ENCODE measurements at places on chromosomes 11 and 22.

GRCh38 chr22:29396126-29396525 is 7.8 kb upstream of the AP1B1 start:
- no peak for DNase-seq

DNA sequence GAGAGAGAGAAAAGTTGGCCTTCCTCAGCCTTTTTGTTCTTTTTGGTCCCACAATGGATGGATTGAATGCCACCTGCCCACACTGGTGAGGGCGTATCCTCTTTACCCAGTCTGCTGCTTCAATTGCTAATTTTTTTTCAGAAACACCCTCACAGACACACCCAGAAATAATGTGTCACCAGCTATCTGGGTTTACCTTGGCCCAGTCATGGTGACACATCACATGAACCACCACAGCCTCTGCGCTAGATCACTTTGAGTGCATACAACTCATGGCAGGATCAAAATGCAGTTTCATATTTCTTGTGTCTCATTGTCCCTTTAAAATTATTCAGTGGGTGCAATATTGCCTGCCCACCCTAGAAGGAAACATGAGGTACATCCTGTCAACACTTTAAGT is 63.3 kb downstream of the ADAMTS15 start:
- no peak for DNase-seq

- DNase-seq, result no peak
These were observed 37.7 kb upstream of the SPON1 start for GRCh38 chr11:13924801-13925327.

- no peak for DNase-seq
These were observed 34.5 kb downstream of the TENM4 start for GRCh38 chr11:79406376-79406775.

DNA sequence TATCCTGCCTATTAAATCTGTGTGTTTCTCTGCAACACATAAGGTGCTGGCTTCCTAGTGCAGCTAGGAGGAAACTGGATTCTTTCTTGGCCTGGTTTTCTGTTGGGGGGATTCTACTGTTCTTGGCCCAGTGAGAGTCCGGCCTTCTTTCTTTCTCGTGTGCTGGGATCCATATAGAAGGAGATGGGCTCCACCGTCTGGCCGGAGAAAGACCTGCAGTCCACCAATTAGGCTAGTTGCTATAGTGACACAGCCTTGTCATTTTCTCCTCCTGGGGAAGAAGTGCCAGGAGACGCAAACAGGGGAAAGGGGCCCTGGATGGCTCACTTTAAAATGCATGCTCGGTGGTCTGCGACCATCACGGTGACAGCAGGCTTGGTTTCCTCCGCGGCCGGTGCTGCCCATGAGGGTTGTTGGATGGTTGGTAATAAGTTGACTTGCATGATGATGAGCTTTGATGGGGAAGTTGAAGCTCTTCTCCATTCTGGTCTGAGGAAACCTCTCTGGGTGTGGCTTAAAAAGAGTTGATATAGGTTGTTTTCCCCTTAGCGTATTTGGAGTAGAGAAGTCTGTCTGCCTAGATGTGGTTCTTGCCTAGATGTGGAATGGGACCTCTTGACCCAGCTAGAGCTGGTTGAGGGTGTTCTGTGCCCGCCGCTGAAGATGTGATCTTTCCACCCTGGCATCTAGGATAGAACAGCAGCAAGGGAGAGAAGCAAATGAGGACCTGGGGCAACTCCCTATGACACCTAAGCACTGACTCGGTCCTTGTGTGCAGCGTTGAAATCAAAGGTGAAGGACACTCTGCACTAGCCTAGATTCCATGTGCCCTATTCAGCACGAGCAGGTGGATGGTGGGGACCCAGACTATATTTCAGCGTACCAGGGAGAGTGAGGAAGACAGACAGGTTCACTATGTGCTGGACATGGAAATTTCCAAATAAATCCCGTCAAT is 1335.0 kb downstream of the BRD1 start:
- DNase-seq, result no peak

DNA sequence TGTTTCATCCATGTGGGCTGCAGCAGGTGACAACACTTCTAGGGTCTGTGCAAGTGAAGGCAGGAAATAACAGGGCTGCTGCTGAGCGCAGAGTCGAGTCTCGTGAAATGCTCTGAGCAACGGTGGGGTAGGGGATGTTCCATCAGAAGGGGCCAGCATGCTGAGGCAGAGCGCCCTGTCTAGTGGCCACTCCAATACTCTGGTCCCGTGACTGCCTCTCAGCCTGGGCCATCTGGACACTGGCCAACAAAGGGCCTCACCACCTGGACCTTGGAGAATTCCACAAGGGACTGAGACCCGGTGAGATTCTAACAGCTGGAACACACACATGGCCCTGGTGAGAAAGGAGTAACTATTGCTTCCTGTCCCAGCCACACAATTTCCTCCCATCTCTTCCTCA is 375.7 kb downstream of the SHANK2 start:
- DNase-seq, result no peak

GRCh38 chr11:35083431-35084238 is 55.3 kb upstream of the CD44 start:
- peak; percentile 78 for DNase-seq

DNA sequence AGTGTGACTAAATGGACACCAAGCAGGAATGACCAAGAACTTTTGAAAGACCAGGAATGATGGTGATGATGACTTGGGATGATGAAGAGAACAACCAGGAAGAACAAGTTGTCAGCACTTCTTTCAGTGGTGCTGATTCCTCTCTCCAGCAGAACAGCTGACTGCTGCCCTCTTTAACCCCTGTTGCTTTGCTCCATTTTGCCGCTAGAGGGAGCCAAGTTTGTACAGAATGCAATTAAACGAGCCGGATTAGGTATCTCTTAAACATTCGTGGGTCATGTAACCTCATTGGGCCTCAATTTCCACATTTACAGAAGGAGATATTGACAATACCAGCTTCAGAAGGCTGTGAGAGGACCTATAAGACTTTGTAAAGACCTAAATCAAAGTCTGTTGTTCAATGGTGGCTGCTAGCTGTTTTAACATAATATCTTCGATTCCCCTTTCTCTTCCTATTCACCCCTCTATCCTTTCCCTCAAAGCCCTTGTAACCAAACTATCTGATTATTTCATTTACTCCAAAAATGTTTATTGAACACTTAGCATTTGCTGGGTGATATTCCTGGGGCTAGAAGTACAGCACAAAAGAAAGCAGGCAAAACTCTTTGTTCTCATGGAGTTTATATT is 1.9 kb downstream of the OR4S1 start:
- peak; percentile 41 for DNase-seq

- no peak for DNase-seq
These were observed 52.1 kb upstream of the EIF3M start for GRCh38 chr11:32531528-32531927.

DNA sequence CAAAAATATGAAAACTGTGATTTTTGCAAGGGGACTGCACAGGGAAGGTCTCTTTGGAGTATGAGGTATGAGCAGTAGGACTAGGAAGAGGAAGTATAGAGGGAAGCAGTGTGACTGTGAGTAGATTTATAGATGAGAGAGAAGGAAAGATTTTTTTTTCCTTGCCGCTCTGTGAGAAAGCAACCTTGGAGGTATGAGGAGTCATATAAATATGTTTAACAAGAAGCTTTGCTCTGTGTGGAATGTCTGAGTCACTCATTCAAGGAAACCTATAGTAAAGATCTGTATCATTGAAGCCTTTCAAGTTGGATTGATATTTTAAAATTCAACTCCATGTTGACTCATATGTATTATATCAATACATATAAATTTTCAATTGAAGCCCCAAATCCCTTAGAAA is 26.2 kb downstream of the DNHD1 start:
- DNase-seq, result no peak

GRCh38 chr11:94735907-94736306 is 32.2 kb upstream of the AMOTL1 start:
- DNase-seq, result no peak

DNA sequence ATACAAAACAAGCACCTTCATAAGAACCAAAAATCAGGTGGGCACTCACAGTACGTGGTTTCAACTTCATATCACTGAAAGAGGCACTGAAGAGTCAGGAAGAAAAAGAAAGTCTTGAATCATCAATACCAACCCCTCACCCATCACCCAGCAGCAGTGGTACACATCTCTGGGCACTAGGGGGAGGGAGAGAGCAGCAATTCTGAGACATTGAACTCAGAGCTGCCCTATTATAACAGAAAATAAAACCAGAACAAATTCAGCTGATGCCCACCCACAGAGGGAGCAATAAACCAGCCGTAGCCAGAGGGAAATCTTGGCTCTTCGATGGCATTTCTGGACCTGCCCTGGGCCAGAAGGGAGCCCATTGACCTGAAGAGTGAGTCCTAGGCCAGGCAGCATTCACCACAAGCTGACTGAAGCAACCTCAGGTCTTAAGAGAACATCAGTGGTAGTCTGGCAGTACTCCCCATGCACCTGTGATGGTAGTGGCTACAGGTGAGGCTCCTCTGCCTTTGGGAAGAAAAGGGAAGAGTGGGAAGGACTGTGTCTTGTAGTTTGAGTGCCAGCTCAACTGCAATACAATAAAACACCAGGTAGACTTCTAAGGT is 42.2 kb upstream of the FAM181B start:
- DNase-seq, result no peak

DNA sequence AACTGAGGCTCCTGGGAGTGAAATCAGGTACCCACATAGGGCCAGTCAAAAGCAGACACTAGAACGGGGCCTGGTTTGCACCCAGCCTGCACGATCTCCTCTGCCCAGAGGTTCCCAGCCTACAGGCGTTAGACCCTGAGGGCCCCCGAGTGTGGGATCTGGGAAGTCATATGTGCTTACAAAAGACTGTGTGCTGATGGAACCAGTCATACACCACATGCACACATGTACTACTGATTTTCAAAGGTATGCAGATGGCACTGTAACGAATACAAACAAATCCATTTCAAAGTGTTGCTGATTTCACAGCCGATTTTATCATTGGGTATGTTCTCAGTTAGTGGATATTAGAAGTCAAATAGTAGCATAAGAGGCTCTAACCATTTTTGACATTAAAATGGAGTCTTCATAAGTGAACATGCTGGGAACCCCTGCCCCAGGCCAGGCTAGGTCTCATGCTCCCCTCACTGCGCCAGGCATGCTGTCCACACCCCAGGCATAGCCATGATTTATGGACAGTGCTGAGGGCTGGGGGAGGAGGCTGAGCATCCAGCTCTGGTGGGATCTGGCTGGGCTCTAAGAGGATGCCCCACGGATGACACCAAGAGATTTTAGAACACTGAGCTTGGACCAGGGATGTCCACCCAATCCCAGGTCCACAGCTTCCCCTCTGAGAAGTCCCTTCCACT is 38.6 kb upstream of the LRRC32 start:
- DNase-seq, result no peak

DNA sequence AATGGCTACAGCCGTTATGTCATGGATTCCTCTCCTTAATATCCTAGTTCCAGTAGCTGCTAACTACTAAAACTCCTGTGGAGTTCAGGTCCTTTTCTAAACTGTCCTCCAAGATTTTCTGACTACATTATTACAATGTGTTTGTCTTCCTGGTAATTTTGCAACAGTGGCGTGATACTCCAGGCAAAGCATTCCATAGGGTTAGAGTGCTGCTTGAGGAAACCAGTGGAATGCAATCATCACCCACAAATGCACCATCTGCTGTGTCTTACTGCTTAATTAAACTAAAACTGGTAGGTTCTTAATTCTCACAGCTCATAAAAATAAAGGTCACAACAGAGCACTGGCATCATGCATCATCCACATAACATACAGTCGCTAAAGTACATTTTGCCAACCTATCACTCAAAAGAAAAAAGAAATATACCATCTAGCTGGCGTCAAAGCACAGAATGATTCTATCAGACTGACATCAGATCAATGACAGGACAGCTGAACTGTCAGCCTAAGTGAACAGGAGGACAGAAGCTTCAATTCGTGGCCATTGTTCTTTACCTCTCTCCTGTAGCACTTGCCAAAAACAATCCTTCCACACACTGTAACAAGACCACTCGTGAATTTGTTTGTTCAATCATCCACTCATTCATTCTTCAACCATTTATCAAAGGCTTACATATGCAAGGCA is 182.5 kb downstream of the CADM1 start:
- no peak for DNase-seq

DNA sequence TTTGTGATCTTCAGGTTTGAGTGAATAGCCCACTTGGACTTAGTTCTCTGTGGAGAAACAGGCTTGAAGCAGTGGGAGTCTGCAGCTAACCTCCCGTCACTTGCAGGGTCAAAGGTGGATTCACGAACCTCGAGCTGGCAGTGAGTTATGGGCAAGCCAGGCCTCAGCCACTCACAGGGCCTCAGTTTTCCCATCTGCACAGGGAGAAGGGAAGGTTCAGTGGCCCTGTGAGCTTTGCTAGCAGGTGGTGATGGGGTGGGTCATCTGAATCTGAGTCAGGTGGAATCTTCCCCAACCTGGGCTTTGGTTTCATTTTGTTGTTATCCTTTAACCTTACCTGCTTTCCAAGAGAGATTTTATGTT is 86.6 kb upstream of the GRIK4 start:
- no peak for DNase-seq

GRCh38 chr11:2213890-2214526 is 42.4 kb upstream of the TH start:
- DNase-seq, result peak; percentile 11

DNA sequence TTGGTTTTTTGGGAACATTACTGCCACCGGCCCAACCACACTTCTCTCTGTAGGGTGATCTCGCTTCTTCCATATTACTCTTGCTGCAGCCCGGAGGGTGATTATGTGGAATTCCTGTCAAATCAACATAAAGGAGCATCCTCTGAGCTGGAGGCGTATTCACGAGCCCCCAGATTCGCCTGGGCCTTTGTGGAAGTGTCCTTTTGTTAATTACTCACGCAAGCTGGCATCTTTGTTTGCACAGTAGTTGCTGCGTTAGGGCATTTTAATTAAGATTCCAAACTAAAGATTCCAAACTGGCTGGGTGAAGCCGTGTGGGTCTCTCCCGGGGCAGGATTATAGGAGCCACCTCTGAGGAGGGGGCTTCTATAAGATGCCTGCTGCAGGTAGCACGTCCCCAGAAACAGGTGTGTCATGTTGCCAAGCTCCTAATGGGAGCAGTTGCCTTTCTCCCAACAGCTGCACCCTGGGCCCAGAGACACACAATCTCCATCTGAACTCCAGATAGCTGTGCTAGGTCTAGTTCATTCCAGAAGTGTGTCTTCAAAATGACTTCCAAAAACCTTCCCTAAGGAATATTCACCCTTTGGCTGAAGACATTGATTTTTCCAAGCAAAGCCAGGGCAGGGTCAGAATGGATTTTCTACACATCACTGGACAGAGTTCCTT is 40.9 kb downstream of the SHISAL1 start:
- no peak for DNase-seq

GRCh38 chr11:15557457-15558230 is 442.9 kb downstream of the INSC start:
- DNase-seq, result no peak

GRCh38 chr22:35590634-35591295 is 26.4 kb downstream of the MB start:
- no peak for DNase-seq

DNA sequence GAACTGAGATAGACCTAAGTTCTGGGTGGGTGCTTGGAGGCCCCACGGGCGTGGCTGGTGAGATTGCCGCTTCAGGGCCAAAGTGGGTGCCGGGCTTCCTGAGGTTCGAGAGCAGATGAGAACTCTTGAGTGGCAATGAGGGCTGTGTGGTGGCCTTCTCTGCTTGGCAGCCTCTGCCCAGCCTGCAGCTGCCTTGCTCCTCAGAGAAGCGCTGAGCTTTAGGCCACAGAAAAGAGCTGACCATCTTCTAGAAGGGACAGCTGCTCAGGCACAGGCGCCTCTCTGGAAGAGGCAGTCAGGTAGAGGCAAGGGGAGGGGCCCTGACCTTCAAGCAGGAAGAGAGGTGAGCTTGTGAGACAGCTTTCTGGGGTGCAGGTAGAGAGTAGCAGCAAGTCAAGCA is 72.8 kb downstream of the MED15 start:
- DNase-seq, result no peak

GRCh38 chr11:117862019-117862725 is 14.3 kb downstream of the FXYD6 start:
- no peak for DNase-seq

GRCh38 chr11:71979602-71980001 is 19.1 kb upstream of the IL18BP start:
- DNase-seq, result no peak

All from central memory CD8-positive, alpha-beta T cell (primary cell).